ENCODE measurements at places on chromosomes 2 and 18. TPM values are rescaled to one million over a fixed set of nuclear protein-coding genes. Genes with fewer than 3 reads are reported as not detected.

- H3K4me1 ChIP-seq, result no peaks in the 10 kb centered on the region
- no peaks in the 10 kb centered on the region for H3K27me3 ChIP-seq
- H3K4me3 ChIP-seq, result no peak overlapping the region
- H3K27ac ChIP-seq, result no peak overlapping the region
- no peak for DNase-seq
Measured at GRCh38 chr2:55896633-55897032, 26.9 kb downstream of the EFEMP1 start.

- no peak overlapping the region for H3K4me3 ChIP-seq
- no peak for DNase-seq
- H3K27me3 ChIP-seq, result no peaks in the 10 kb centered on the region
- no peak overlapping the region for H3K27ac ChIP-seq
- H3K36me3 ChIP-seq, result peaks cover 5% of the 10 kb centered on the region
- H3K4me1 ChIP-seq, result no peaks in the 10 kb centered on the region
Measured at GRCh38 chr2:161335626-161336025, 27.4 kb downstream of the PSMD14 start.

- no peak overlapping the region for H3K27ac ChIP-seq
- peaks cover 5% of the 10 kb centered on the region for H3K27me3 ChIP-seq
- H3K36me3 ChIP-seq, result no peaks in the 10 kb centered on the region
Measured at GRCh38 chr2:129861666-129862288, 117.7 kb upstream of the RAB6C start.

DNA sequence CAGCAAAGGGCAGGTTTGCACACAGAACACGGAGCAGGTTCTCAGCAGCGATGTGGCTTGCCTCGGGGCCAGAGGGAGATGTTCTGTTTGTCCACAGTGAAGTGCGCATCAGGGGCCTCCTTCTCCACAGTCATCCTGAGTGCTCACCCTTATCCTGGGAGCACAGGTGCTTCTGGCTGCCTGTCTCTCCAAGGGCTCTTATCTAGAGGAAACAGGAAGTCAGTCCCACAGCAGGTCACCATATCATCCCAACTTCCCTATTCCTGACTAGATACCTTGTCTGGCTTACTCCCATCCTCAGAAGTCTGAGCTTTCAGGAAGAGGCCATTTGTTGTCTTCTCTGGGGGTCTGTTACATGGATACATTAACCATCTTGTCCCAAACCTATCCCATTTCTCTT is at the start of gene CD207:
CD207 (minus strand) TSS at position 174 of the 400 bp plus-strand sequence; CDS start at position 134, 40 bp downstream.
- no peaks in the 10 kb centered on the region for H3K36me3 ChIP-seq
- peaks cover 4% of the 10 kb centered on the region for H3K4me1 ChIP-seq
- no peak within 1 kb of the TSS for H3K27ac ChIP-seq
- H3K4me3 ChIP-seq, result no peak within 1 kb of the TSS
- peaks cover 16% of the 10 kb centered on the region for H3K27me3 ChIP-seq

DNA sequence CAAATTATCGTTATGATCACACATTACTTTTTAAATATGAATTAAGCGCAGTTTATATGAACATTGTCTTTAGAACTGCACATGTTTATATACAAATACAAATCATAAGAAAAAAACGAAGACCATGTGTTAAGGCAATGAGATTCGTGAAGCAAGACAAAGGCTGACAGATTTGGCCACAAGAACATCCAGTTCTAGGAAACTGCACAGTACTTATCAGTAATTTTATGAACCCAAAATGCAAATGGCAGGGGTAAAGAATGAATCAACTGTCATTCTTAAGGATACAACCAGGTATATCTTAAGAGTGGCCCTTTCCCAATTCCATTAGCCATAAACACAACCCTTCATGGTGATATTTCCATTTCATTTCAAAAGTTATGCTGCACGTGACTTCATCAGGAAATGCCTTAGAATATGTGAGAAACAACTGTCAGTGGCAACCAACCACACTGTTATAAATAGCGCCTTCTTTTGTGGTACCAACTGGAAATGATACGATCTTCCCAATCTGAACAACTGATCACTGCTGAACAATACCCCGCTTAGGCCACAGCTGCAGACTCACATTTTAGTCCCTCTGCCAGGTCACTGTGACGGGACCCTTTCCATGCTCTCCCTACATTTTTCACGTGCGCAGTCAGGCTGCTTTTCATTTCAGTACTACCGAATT is 144.9 kb downstream of the L3MBTL4 start:
- no peak overlapping the region for H3K4me3 ChIP-seq
- no peak overlapping the region for H3K27ac ChIP-seq
- H3K4me1 ChIP-seq, result no peaks in the 10 kb centered on the region
- peaks cover 34% of the 10 kb centered on the region for H3K27me3 ChIP-seq
- no peaks in the 10 kb centered on the region for H3K36me3 ChIP-seq
- no peak for DNase-seq

- H3K4me1 ChIP-seq, result no peaks in the 10 kb centered on the region
- H3K4me3 ChIP-seq, result no peak overlapping the region
- H3K27me3 ChIP-seq, result peaks cover 19% of the 10 kb centered on the region
- no peaks in the 10 kb centered on the region for H3K36me3 ChIP-seq
- DNase-seq, result no peak
Measured at GRCh38 chr2:23685181-23685580, 241.7 kb downstream of the ATAD2B start.

GRCh38 chr2:42979416-42979869 is 187.1 kb upstream of the HAAO start:
- peaks cover 23% of the 10 kb centered on the region for H3K4me1 ChIP-seq
- H3K4me3 ChIP-seq, result no peak overlapping the region
- H3K27ac ChIP-seq, result no peak overlapping the region

DNA sequence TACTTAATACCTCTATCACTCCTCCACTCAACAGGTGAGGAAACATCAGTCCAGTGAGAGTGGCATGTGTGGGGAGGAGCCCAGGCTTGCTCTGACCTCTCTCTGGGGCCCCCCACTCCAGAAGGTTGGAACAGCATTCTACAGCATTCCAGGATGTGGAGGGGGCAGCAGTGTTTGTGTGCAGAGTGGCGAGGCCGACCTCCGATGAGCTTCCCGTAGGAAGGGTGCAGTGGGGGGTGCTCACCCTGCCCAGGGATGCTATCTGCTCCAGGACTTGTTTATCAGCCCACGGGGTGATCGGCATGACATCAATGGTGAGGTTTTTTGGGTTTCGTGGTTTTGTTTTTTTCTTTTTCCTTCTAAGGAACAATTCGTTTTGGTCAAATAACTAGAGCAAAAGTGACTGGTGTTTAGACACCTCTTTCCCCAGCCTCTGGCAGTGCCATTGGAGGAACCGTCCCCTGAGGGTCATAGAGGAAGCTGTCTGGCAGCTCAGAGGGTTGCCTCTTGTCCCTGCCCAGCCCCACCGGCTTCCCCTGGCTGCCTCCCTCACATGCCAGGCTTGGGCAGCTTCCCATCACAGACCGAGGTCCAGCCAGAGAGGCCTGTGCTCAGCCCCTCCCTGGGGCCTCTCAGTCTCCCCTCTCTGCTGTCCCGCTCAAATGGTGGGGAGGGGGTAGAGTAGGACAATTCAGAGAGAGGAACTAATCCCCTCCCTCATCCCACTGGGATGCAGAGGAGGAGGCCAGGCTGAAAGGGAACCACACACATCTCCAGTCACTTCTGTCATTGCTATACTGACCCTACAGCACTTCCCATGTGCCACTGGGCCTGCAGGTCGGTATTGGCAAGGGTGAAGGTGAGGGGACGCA is 96.5 kb downstream of the ZFP36L2 start:
- H3K27ac ChIP-seq, result peak overlapping the region; percentile 65
- H3K36me3 ChIP-seq, result no peaks in the 10 kb centered on the region
- DNase-seq, result peak; percentile 60
- H3K4me3 ChIP-seq, result no peak overlapping the region
- peaks cover 59% of the 10 kb centered on the region for H3K4me1 ChIP-seq
- H3K27me3 ChIP-seq, result no peaks in the 10 kb centered on the region

DNA sequence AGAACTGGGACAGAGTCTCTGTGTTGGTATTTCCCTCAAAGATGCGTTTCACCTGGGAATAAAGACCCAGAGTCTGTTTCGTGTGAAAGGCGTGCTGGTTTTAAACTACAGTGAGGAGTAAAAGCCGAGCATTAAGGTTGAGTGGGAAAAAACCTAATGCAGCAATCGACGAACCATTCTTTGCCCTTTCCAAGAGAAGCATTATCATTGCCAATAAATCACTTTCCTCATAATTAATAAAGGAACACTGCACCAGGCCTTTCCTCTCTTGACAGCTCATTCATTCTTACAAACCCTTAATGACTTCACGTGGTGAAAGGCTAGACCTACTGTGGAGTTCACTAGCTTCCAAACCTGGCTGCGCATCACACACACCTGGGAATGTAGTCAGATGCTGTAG is 896 bp upstream of the SLC8A1 start:
- peak overlapping the region; percentile 71 for H3K4me3 ChIP-seq
- no peak for DNase-seq
- H3K27ac ChIP-seq, result peak overlapping the region; percentile 78
- H3K4me1 ChIP-seq, result peaks cover 89% of the 10 kb centered on the region

Gene NR4A2
- 0.88 TPM for total RNA-seq

Gene C2orf74
- 33.7 TPM for total RNA-seq

DNA sequence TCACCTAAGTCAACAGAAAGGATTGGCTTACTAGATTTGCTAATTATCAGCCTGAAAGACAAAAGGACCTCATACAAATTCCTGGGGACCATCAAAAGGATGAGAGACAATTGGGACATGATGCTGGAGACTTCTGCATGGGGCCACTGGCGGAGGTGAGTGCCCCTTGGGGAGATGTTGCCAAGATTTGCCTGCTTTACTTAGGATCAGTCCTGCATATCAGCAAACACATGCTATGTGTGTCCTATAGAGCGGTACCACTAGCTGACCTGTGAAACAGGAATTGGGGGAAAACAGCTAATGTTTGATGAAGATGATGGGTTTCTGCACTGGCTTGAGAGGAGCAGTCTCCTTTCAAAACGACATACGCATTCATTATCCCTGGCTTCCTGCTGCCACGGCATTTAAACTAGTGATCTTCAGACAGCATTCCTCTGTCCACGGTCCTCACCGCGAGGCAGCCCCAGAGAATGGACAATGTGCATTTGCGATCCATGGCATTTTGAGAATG is 104.2 kb downstream of the TGIF1 start:
- no peak for DNase-seq
- H3K4me1 ChIP-seq, result no peaks in the 10 kb centered on the region
- peaks cover 29% of the 10 kb centered on the region for H3K27me3 ChIP-seq
- no peak overlapping the region for H3K27ac ChIP-seq

GRCh38 chr18:8944871-8945245 is 157.6 kb upstream of the NDUFV2 start:
- H3K36me3 ChIP-seq, result no peaks in the 10 kb centered on the region
- peaks cover 4% of the 10 kb centered on the region for H3K4me1 ChIP-seq
- H3K27me3 ChIP-seq, result peaks cover 11% of the 10 kb centered on the region
- no peak for DNase-seq
- H3K27ac ChIP-seq, result no peak overlapping the region

Gene ACTG2
- 1.6 TPM for total RNA-seq

DNA sequence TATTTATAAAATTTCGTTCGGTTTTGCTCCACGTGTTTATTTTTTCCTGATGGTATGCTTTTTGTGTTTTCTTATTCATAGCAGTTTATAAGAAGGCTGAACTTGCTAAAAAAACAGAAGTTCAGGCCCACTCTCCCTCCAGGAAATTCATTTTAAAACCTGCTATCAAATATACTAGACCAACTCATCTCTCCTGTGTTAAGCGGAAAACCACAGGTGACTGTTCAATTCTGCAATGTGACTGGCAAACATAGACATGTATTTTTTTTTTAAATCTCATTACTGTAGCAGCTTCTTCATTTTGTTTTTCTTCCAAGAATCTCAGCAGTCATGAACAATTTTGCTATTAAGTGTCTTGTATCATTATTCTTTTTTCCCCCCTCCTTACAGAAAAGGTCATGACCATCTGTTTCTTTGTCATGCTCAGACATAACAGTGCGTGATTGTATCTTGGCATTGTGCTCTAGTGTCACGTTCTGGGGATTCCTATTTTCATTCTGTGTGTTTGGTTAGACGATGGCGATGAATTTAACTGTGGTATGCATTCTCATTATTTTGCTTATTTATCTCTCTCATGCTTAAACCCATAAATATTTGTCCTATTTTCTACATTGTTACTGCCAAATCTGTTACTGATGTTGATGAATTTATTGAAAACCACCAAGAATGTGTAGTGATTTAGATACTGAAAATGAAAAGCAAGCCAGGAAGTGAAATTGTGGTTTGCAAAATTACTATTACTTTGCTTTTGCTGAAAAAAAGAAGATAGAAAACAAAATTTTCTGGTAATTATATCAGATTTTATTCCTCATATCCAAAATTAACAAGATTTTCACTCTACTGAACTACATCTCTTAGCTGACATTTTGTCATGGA is 74.6 kb upstream of the UNC80 start:
- no peaks in the 10 kb centered on the region for H3K4me1 ChIP-seq
- H3K36me3 ChIP-seq, result no peaks in the 10 kb centered on the region
- no peak overlapping the region for H3K4me3 ChIP-seq
- no peaks in the 10 kb centered on the region for H3K27me3 ChIP-seq
- no peak for DNase-seq
- no peak overlapping the region for H3K27ac ChIP-seq

Gene LYPD1
- total RNA-seq, result not detected

GRCh38 chr2:39150102-39150562 is 29.3 kb upstream of the SOS1 start:
- DNase-seq, result no peak
- no peaks in the 10 kb centered on the region for H3K27me3 ChIP-seq
- H3K4me1 ChIP-seq, result no peaks in the 10 kb centered on the region
- H3K27ac ChIP-seq, result no peak overlapping the region
- no peaks in the 10 kb centered on the region for H3K36me3 ChIP-seq
- H3K4me3 ChIP-seq, result no peak overlapping the region

GRCh38 chr18:62325806-62326645 is 916 bp downstream of the TNFRSF11A start:
- peaks cover 51% of the 10 kb centered on the region for H3K4me1 ChIP-seq
- no peaks in the 10 kb centered on the region for H3K36me3 ChIP-seq
- H3K27me3 ChIP-seq, result peaks cover 92% of the 10 kb centered on the region
- H3K27ac ChIP-seq, result no peak overlapping the region

- peak overlapping the region; percentile 94 for H3K27ac ChIP-seq
- H3K4me1 ChIP-seq, result peaks cover 97% of the 10 kb centered on the region
- peak overlapping the region; percentile 82 for H3K4me3 ChIP-seq
- no peaks in the 10 kb centered on the region for H3K36me3 ChIP-seq
Measured at GRCh38 chr18:74454279-74454751, 2.8 kb downstream of the DIPK1C start.

Measured in left ventricle myocardium inferior (tissue), 1 donor.